IMR-90 (cell line): ENCODE measurements at places on chromosomes 2 and 18. TPM values are rescaled to one million over a fixed set of nuclear protein-coding genes. Genes with fewer than 3 reads are reported as not detected.

DNA sequence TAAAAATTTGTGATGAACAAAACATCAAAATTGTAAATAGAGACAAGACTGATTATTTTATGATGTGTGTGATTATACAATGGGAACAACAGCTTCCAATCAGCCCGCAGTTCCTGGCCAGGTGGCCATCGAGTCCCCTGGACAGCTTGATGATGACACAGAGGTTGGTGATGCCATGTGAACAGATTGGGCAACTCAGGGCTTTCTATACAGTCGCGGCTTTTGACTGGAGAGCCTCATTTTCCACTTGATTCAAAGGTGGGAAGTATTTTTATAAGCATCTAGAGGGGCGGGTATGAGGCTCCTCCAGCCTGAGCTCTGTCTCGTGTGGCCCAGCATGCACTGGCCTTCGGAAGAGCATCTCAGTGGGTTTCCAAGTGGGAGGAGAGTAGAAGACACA, 14.9 kb upstream of the HPCAL1 start:
- DNase-seq: no peak

- peak; percentile 86 for DNase-seq
Observed at GRCh38 chr2:203626952-203627681, 79.3 kb upstream of the CD28 start.

DNA sequence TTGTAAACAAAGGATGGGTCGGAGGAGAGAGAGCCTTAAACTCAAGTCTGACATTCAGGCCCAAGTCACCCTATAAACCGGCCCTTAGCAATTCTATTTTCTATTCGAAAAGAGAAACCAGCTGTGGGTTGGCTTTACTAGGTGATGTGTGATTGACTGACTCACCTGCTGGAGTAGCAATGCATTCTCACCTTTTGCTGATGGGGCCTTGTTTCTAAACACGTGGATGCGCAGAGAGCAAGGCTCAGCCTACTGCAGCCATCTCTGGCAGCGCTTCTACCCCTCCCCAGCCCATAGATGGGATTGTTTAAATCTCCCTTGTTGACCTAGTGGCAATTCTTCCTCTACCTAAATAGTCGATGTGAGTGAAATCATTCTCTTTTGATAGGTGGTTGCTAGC, 138.5 kb downstream of the MEIS1 start:
- peak; percentile 37 for DNase-seq

DNA sequence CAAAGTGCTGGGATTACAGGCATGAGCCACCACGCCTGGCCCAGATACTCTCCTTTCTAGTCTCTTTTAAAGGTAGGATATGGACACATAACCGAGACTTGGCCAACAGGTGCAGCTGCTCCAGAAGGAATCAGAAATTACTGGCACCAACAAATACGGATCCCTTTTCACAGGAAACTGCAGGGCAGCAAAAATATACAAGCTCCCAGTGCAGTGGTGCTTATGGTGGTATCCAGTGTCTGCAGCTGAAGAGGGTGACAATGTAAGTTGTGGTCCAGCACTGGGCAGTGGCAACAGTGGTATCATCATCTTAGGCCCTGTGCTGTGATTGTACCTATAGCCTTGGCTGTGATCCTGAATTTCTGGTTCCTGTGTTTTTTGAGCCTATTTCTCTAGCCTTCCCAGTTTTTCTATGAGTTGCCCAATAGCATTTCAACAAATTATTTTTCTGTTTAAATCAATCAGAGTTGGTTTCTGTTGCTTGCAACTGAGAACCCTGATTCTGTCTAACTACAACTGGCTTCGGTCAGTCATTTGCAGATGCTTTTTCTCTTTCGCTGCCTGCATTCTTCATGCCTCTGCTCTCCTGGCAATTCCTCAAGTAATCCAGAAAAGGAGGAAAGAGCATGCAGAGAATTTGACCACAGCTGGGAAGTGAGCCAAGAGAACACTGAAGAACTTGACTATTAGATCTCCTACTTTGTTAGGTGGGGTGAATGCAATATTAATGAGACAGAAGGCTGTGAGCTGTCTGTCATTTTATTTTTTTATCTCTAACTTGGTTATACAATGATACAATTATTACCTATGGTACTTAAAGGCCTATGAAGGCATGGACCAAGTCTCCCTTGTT, 30.8 kb upstream of the EML4 start:
- peak; percentile 98 for DNase-seq

NAT8 gene
- total RNA-seq: not detected in 2 replicates

CRACDL gene
- not detected in 2 replicates for total RNA-seq
